ENCODE measurements at places on chromosomes 4 and X. TPM values are rescaled to one million over a fixed set of nuclear protein-coding genes. Genes with fewer than 3 reads are reported as not detected.

EDA gene
- not detected for total RNA-seq

DNA sequence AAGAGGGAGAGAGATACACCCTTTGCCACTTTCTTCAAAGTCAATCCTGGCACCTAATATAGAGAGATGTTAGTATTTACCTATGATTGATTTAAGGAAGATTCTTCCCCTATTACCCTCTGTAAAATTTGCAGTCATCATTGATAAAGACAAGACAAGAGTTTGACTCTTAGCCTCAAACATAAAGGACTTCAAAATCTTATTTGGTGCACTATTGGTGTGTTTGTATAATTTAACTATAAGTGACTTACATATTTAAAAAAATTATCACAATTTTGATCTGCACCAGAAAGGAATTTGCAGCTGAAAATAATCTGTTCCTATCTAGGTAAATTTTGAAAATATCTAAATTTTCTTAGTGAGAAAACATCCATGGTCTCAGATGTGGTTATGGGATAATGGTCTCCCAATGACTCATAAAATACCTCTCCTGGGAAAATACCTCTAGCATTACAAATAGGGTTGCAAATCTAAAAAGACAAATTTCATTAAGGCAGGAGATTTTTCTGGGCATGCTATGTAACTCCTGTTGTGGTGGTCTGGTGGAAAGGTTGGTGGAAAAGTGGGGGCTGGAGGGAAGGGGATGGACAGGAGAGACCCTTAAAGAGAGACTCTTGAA, 173.6 kb upstream of the MED14 start:
- peak; percentile 77 for DNase-seq

DNA sequence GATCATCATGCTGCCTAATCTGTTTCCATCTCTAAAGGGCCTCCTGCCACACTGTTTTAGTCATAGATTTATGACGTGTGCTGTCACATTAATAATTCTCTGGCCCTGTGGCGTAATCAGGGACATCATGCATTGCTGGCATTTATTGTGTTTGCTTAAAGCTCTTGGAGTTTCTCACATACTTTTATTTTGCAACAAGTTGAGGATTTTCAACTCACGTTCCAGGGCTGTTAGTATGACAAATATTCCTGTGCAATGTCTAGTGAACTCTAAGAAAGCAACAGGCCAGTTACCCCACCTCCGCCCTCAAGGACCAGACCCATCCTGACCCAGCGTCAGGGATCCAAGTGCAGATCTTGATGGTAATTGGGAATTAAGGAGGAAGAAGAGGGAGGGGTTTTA, 7.8 kb upstream of the PIGA start:
- no peak for DNase-seq

DNA sequence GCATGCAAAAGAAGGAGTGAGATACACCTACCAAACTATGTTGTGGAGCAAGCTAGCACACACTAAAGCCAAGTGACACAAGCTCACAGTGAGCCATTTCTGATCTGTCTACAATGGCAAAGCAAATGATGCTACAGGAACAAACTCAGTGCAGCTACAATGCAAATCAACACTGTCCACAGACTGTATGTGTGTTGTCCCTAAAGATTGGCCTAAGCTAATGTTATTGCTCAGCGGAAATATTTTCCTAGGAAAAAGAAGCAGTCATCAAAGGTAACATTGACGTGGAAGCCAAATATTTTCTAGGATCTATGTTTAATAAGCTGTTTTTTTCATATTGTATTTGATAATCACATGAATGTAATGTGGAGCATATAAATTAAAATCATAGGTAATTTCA, 34.7 kb upstream of the HPGDS start:
- no peak for DNase-seq

DNA sequence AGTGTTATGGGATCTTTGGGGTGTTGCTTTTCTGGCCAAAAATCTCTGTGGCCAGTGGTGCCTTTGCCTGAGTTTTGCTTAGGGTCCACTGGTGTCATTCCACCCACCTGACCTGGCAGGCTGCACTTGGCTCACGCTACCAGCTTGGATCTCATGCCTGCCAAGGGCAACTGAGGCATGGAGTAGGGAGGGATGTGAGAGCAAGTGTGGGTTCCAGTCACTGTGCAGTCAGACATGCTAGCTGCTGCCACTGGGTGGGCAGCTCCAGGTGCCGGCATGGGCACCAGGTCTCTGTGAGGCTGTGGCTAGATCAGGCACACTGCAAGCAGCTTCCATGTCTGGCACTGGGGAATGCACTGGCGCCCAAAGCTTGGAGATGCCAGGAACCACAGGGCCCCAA, 424.1 kb downstream of the PRR32 start:
- no peak for DNase-seq

GRCh38 chrX:72381439-72382201, 75.9 kb upstream of the CITED1 start:
- DNase-seq = no peak

DNA sequence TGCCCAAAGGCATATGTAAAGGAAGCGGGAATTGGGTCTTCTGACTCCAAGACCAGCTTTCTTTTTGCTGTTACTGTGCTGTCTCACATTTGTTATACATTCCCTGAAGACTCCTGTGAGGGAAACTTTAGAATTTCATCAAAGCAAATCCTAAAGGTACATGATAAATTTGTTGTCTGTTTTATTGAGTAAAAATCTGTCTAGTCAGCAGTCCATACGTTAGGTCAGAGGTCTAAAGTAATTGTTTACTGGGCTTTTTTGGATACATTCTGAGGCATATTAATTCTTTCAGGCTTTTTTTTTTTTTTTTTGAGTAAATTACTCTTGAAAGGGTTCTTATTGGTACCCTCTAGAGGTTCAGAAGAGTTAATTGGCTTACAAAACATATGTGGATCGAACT, 347.2 kb downstream of the RPA4 start:
- no peak for DNase-seq

- no peak for DNase-seq
Measured at GRCh38 chr4:114512595-114513295, 85.9 kb upstream of the UGT8 start.

AREG gene
- 0.25 TPM for total RNA-seq

GRCh38 chrX:149074398-149074797, 430.7 kb downstream of the IDS start:
- DNase-seq = no peak

GRCh38 chrX:21738210-21738949, 19.5 kb downstream of the SMPX start:
- no peak for DNase-seq

- no peak for DNase-seq
Measured at GRCh38 chr4:25031077-25031621, 403 bp upstream of the LGI2 start.

GRCh38 chr4:15314974-15315373, 112.9 kb upstream of the C1QTNF7 start:
- no peak for DNase-seq

ERCC6L gene
- 14.4 TPM for total RNA-seq
